ENCODE measurements at places on chromosomes 5 and 9.

- peak; percentile 24 for DNase-seq
Observed at GRCh38 chr5:148733601-148734438, 79.5 kb upstream of the HTR4 start.

GRCh38 chr5:9831823-9832222, 201.7 kb upstream of the TAS2R1 start:
- DNase-seq = no peak

- DNase-seq = no peak
Observed at GRCh38 chr9:1956958-1957357, 58.2 kb upstream of the SMARCA2 start.

GRCh38 chr9:71878327-71879274, 32.4 kb downstream of the ABHD17B start:
- DNase-seq = no peak

GRCh38 chr5:72383726-72384125, 63.6 kb downstream of the PTCD2 start:
- no peak for DNase-seq

GRCh38 chr5:115816226-115817081, at the start of gene CDO1:
CDO1 (minus strand) TSS chr5:115816659; CDS start chr5:115816397, 262 bp downstream.
- peak; percentile 54 for DNase-seq

DNA sequence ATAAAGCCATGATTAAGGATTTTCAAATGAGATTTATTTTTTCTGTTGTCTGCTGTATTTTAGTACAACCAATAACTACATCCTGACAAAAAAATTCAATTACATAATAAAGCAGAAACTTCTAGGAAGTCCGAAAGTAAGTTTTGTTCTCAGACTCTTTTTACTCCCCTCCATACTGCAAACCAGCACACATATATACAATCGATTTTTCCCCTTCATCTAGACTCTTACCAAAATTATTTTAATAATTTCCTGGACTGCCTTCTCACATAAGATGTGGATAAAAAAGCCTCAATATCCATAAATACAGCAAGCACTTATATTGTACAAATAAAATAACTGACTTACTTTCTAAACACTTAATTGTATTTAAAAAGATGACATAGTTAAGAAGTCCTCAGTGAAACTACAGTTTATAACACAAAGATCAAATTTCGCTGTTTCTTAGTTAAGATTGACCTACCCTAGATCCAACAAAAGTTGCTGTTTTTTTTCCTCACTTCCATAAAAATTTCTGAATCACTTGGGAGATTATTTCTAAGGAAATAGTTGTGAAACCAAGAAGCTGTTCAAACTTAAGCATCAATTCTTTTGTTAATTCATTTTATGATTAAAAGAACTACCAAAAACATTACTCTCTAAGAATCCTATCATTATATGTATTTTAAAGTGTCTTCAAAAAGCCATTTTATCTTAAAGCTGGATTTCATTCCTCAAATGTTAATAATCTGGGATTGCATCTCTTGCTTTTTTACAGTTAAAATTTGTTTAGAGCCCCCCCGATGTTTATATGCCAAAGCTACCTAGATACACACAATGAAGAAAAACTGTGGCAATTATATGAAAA, 74.7 kb upstream of the IFNE start:
- no peak for DNase-seq

DNA sequence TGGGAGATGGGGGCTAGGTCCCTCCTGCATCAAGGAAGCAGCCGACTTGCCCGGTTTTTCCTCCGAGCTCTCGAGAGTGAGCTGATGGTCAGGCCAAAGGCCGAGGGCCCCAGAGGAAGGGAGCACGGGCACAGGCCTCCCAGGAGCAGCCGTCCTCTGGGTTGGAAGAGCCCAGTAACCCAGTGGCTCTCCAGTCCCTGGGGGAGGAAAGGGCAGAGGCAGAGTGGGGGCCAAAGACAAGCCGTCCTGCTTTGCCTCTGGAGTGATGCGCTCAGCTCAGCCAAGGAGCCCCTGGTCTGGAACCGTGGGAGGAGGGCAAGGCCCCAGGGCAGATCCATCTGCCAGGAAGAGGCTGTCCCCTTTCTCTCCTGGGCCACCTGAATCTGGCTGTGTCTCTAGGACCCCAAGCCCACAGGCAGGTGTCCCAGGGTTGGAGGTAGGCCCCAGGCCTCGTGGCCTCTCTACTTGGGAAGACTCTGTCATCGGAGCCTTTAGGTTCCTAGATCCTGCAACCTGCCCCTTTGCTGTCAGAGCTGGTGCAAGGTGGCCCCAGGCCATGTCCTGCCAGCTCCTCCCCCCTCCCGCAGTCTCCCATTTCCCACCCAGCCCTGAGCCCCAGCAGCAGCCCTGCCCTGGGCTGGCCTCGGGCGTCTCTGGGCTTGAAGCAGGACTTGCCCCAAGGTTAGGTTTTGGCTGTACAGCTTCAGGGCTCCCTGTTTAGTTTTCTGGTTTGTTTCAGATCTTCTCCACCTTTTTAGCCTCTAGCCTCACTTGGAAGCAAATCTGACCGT, 224.1 kb downstream of the CACNA1B start:
- DNase-seq = no peak

GRCh38 chr5:43255704-43256103, 57.5 kb downstream of the HMGCS1 start:
- DNase-seq = no peak

GRCh38 chr5:96584712-96585111, 77.5 kb upstream of the CAST start:
- no peak for DNase-seq

GRCh38 chr9:121779381-121780117, 128.1 kb downstream of the DAB2IP start:
- DNase-seq = no peak

GRCh38 chr5:84191281-84191680, 193.4 kb downstream of the EDIL3 start:
- DNase-seq = no peak

- no peak for DNase-seq
Observed at GRCh38 chr5:79191457-79191856, 44.5 kb upstream of the JMY start.

DNA sequence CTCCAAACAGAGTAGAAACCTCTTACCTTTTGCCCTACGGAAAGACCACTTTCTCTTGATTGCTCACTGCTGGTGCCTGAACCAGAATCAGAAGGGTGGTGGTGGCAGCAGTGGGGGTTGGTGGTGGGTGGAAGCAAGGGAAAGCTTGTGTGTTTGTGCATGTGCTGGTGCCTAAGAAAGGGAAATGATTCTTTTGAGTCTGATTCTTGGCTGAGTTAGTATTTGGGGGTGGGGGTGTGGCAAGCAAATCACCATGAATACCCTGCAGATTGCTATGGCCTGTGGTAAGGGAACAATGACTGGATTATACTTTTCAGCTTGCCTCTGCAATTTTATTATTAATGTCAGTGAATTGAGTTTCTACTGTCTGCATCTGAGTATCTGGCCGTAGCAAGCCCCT, 106.6 kb downstream of the ARHGAP26 start:
- no peak for DNase-seq

- DNase-seq = no peak
Observed at GRCh38 chr9:76567086-76567485, 108.1 kb downstream of the GCNT1 start.

DNA sequence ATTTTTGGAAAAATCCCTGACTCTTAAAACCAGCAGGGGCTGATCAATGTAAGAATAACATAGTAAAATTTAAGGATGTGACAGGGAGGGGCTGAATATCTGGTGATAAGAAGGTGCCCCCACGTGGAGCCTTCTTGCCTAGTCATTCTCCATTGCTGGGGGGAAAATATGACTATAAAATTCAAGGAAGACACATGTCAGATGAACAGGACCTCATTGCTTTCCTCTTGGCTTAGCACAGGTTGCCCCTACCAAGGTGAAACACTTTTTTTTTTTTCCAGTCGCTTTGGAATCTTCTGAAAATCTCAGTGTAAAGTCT, 310.9 kb downstream of the EFNA5 start:
- DNase-seq = no peak

DNA sequence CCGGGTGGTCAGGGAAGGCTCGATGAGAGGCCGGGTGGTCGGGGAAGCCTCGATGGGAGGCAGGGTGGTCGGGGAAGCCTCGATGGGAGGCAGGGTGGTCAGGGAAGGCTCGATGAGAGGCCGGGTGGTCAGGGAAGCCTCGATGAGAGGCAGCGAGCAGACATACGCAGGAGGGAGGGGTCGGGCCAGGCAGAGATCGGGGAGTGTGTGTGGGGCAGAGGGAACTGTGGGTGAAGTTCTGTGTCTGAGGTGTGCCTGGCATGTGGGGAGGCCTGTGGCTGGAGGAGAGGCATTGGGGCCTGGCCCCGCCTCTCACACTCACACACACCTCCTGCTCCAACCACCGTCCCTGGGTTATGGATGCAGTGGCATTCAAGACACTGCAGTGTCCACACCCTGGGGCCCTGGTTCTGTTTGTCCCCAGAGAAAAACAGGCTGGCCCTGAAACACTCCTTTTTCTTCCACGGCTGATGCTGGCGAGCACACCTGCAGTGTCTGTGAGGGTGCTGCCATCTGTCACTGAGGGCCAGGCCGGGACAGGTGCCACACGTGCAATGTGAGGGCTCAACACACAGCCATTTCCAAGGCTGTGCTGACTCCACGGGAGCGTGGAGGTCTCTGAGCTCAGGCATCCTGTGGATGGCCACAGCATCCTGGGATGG, 6.5 kb upstream of the PLEKHG4B start:
- no peak for DNase-seq

GRCh38 chr5:101783241-101784013, 512.7 kb downstream of the SLCO4C1 start:
- DNase-seq = no peak

DNA sequence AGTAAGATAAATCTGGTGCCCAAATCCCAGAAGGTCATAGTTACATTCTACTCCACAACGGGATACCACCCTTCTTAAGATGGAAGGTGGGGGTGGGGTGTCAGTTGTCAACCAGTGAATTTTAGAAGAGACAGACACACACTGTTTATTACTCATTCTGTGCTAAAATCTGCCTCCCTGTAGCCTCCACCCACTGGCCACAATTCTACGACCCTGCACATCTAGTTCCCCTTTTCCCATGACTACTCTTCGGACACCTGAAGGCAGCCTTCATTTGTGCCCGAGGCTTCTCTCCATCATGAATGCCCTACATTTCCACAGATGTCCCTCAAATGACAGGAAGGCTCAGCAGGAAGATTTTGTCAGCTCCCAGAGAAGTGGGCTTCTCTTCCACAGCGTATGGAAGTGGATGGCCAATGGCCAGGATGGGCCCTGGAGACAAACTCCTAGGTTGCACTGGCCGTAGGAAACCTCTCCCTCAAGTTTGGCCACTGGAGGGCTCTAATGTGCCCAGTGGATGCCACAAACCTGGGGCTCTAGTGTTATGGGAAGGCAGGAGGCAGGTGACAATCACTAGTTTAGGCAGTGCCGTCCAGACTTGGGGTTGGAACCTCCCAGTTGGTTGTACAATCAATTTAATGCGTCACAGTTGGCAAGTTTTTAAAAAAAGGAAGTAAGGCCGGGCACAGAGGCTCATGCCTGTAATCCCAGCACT, 46.6 kb downstream of the PTPN3 start:
- no peak for DNase-seq

DNA sequence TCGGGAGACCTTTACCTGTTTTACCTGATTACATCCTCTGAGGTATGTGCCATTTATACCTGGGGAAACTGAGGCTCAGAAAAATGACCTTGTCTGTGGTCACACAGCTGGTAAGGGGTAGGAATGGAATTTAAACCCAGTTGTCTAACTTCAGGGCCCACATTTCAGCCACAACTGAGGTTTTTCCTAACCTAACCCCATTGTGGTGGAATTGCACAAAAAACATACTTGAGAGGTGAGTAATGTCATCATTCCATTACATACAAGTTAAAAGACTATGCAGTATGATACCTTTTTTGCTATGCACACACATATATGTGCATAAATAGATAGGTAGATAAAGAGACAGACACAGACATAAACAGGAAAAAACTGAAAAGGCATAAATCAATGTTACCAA, 14.1 kb downstream of the FGF1 start:
- no peak for DNase-seq

DNA sequence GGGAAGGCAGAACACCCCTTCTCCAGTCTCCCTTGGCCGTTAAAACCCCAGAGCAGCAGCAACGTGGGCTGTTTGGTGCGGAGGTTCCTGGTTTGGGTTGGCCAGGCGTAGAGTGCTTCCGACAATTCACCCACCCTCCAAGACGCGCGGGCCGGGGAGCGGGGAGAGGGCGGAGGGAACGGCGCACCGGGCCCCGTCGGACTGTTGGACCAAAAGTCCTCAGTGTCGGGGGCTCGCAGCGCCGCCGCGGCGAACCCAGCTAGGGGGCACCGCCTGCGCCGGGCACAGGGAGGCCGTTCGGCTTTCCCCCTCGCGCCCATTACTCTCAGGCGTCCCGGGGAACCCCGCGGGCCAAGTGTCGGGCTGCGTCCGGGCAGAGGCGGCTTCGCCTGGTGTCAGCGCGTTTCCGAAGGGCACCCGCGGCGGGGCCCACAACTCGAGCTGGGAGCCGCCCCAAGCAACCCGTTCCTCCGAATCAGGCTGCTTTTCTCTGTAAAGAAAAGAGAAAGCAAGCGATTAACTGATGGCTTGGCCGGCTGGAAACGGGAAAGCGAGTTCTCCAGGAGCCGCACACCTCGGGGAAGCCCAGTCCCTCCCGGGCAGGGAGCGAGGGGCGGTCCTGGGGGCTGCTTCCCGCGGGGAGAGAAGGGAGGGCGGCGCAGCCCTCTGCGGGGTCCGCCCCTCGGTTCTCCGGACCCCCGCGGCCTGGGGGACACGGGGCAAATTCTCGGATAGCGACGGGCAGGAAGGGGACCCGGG, 145.5 kb downstream of the ERCC6L2 start:
- DNase-seq = no peak

DNA sequence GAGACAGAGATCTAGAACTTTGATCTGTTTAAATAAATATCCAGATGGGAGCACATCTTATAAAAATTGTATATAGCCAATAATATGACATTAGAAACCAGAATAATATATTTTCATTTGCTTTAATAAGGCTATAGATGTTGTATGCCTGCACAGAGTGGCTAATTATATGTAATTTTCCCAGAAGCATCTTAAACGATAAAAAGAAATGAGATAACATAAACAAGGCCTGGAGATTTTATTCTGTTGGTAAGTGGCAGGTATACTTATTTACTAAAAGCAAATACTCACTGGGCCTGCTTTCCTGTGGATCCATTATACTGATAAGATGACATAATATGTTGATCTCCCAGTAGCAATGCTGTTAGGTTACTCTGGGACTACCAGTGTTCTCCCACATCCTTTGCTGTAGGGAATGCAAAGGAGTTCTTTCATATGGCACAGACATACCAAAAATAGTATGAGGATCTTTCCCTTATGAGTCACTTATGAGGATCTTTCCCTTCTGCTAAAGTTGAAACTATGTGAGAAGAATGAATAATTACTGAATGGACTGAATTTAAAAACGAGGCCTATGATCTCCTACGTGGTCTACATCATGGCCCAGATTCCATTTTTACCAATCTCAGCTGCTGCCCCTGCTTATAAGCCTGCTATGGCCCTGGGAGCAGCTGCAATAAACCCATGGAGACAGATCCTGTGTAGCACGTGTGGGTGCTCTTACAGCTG, 112.1 kb downstream of the NUDT12 start:
- no peak for DNase-seq

- DNase-seq = no peak
Observed at GRCh38 chr5:102231693-102232619, 64.1 kb downstream of the SLCO4C1 start.

GRCh38 chr5:78887384-78888118, 97.6 kb downstream of the ARSB start:
- no peak for DNase-seq

GRCh38 chr9:96135076-96135752, 166.8 kb downstream of the HSD17B3 start:
- no peak for DNase-seq
